ENCODE measurements at places on chromosomes 2 and 18.

DNA sequence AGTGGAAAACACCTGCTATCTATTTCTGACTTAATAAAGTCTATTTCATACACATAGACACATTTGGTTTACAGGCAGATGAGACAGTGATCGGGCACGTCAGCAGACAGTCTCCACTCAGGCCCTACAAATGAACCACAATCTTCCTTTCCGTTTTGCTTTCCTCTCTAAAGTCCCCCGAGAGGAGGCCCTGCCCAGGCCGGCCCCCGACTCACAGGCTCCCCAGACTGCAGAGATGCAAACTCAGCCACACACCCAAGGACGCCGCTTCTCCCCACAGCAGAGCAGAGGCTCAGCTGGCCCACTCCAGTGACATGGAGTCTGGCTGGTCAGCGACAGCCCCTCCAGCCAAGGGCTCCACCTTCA lies 9.3 kb upstream of the MTERF4 start:
- DNase-seq: no peak

DNA sequence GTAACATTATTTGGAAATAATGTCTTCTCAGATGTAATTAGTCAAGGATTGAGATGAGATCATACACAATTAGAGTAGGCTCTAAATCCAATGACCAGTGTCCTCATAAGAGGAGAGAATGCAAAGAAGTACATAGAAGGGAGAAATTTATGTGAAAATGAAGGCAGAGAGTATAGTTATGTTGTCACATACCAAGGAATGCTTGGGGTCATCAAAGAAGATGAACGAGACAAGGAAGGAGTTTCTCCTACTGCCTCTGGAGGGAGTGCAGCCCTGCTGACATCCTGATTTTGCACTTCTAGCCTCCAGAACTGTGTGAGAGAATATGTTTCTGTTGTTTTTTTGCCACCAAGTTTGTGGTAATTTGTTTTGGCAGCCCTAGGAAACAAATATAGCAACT lies 100.1 kb downstream of the GALNT13 start:
- no peak for DNase-seq

GRCh38 chr2:181573140-181573736 lies 83.7 kb downstream of the CERKL start:
- no peak for DNase-seq

GRCh38 chr2:71256421-71256820 lies 29.5 kb upstream of the PAIP2B start:
- DNase-seq: no peak

- no peak for DNase-seq
Observed at GRCh38 chr18:55402731-55403405, 185.1 kb downstream of the TCF4 start.

DNA sequence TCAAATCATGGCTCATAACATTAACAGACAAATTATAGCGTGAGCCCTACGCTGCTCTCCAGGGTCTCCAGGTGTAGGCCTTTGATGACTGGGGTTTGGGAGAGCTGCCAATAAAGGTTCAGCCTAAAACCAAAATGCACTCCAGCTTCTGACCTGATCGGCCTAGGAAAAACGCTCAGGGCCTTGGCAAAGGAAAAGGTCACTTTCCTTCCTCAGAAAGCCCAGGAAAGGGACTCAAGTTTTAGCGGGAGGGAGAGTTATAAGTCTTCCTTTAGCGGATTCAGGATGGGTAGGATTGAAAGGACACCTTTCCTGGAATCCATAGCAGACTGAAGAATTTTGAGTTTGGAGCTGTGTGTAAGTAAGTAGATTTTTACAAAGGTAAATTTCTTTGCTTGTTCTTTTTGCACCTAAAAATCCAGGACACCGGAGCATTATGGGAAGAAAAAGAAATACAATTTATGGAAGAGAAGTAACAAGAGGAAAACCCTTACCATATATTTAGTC lies 8.8 kb downstream of the EVX2 start:
- no peak for DNase-seq

DNA sequence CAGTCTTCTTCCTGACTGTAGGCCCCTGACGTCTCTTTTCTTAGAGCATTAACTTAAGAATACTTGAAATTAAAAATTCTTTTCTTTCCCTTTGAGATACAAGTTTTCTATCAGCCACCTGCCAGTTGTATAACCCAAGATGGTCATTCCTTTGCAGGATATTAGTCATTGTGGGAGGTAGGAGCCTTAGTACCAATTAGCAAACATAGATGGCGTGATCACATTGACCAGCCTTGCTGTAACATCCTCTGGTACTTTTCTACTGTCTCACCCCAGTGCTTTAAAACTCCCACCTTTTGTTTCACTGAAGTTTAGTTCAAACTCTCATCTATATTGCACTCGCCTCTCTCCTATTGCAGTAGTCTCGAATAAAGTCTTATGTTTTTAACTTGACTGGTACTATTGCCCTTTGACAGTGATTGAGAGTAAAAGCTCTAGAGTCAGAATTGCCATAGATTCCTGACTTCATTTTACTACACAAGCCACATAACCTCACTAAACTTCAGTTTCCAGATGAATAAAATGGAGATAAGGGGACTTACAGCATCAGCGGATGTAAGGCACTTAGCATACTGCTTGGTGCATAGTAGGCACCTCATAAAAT lies 74.1 kb downstream of the VRK2 start:
- no peak for DNase-seq

- DNase-seq: no peak
Observed at GRCh38 chr18:52824126-52824525, 484.1 kb downstream of the DCC start.

- DNase-seq: no peak
Observed at GRCh38 chr2:229660951-229661350, 53.4 kb downstream of the DNER start.

- DNase-seq: no peak
Observed at GRCh38 chr2:68974251-68974650, at the start of gene GKN1. Gene GKN1 (plus strand): TSS chr2:68974636. CDS start chr2:68974678, 42 bp downstream.

DNA sequence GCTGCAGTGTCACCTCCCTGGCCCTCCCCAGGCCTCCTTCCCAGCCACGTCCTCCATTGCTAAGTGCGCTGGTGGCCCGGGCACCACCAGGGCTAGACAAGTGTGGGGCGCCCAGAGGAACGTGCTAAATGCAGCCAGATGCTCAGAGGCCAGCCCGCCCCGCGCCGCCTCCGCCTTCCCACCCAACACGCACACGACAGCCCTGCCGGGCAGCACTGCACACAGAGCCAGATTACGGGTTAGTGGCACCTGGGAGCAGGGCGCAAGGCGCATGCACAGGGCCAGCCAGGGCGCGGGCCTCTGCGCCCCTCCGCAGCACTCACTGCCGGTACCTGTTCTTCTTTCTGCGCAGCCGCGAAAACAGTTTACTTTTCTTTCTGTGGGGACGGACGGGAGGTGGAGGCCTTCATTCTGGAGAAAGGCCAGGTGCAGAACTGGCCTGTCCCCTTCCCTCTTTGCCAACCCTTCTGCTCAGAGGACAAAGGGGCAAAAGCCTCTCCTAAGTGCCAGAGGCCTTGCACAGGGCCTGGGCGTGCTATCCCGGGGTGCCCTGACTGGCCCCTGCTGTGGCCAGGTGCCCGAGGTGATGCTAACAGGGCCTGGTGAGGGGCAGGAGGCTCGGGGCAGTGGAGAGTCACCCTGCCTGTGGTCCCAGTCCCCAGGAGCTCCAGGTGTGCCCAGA lies 46.5 kb downstream of the BIN1 start:
- no peak for DNase-seq

- DNase-seq: no peak
Observed at GRCh38 chr2:105820691-105821090, 76.0 kb downstream of the NCK2 start.

DNA sequence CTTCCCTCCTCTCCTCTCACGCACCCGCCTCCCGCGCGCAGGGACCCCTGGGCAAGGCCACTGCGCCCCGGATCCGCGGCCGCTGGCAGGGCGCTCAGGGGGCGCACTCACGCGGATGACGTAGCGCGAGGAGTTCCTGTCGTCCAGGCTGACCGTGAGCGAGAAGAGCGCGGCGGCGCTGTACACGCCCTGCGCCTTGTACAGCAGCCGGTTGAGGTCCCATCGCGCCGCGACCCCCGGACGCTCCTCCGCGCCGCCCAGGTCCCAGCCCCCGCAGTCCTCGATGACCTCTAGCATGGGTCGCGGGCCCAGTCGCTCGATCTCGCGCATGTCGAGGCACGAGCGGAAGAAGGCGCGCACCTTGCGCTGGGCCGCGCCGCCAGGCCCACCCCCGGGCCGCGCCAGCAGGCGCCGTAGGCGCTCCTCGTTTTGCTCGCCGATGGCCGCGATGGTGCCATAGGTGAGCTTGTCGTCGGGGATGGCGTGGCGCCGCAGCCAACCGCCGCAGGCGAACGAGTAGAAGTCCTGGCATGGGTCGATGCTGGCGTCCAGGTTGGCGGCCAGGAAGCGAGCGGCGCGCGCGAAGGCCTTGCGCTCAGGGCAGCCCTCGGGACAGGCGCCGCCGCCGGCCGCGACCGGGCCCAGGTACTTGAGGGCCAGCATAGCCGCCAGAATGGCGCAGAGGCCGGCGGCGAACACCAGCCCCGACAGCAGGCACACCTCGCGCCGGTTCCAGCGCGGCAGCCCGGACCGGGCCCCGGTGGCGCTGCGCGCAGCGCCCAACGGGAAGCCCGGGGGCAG lies 1.7 kb downstream of the ECEL1 start:
- no peak for DNase-seq

DNA sequence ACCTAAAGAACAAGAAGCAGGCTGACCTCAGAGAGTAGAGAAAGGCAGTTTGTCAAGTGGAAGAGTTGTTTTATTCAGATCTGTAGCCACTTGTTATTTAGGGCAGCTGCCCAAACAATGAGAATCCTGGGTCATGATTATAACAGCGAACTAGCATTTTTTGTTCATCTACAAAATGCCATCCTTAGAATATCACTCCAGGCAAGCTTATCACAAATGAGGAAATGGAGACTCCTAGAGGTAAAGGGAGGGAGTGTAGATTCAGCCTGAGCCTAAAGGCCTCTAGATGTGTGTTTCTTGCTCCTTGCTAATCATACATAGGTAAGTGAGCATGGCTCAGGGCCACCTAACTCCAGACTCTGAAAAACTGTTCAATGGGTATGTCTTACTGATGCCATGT lies 126.1 kb downstream of the HNMT start:
- no peak for DNase-seq

GRCh38 chr2:189791338-189792042 lies 7.2 kb downstream of the PMS1 start:
- DNase-seq: no peak

- DNase-seq: no peak
Observed at GRCh38 chr18:57630754-57631595, 9.3 kb upstream of the NARS1 start.

- no peak for DNase-seq
Observed at GRCh38 chr18:79784071-79784913, 13.4 kb upstream of the KCNG2 start.

DNA sequence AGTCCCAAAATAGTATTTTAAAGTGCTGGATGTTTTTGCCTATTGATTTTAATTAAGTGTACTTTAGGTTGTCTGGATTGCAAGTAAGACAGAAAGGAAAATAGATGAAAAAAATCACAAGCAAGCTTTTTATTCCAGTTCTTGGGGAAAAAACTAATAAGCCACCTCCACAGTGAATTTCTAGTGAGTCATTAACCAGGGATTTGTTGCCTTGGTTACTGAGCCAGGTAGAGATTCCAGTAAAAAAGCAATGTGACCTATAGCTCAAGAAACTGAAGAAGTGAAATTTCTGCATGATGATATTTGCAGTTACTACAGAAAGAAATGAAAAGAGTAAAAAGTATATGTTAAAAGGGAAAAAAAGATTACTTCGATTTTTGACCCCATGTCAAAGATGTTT lies 160.6 kb downstream of the METTL4 start:
- no peak for DNase-seq
